Smooth muscle cell of the umbilical artery (primary cell): ENCODE measurements at places on chromosomes 3 and 15. TPM values are rescaled to one million over a fixed set of nuclear protein-coding genes. Genes with fewer than 3 reads are reported as not detected.

Gene FANCD2
- 3.0 and 12.1 TPM in 2 replicates for total RNA-seq

Gene DUOXA2
- total RNA-seq, result not detected in 2 replicates

Gene SUSD5
- 1.5 and 3.9 TPM in 2 replicates for total RNA-seq

Gene ATP10A
- total RNA-seq, result 5.0 and 6.4 TPM in 2 replicates

Gene SYNM
- total RNA-seq, result 20.0 and 48.4 TPM in 2 replicates

Gene SERPINI2
- total RNA-seq, result not detected in 2 replicates

Gene MED12L
- 0.42 and 0.89 TPM in 2 replicates for total RNA-seq

Gene GOLGA6A
- total RNA-seq, result not detected in 2 replicates

Gene LMOD3
- not detected in 2 replicates for total RNA-seq

Gene SLC2A2
- total RNA-seq, result not detected in 2 replicates
